GM06990 (cell line): ENCODE measurements at places on chromosomes 6 and 20.

DNA sequence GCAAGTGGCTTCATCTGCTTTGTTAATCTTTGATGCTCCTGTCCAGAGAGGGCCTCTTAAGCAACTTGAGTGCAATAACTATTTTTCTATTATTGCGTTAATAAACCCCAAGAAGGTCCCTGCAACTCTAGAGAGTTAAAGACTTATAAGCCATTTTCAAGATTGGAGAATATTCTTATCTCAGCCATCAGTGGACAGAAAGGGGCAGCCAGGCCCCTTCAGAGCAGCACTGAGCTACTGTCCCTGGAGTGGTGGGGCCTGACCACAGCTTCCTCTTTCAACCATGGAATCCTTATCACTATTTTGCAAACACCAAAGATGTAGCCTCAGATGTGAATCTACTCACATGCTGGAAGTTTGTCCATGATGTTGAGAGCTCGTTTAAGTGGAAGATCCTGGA is 2.8 kb upstream of the MAS1L start:
- DNase-seq = no peak

- no peak for DNase-seq
Measured at GRCh38 chr20:37898233-37899104, 4.5 kb upstream of the VSTM2L start.

DNA sequence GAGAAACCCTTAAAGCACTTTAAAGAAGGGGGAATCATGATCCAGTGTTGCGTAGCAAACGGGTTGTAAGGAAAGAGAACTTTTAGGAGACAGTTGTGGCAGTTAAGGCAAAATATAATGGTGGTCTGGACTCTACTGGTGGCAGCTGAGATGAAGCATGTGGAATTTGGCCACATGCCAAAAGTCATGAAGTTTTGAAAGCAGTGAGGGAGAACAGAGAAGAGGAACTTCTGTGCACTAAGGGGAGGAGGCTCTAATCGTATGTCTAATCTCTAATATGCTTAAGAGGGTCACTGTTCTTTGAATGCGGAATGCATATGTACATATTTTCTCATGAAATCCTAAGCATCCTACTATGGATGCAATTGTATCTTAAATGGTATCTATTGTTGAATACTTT is 91.5 kb downstream of the RIMS1 start:
- DNase-seq = no peak

- DNase-seq = no peak
Measured at GRCh38 chr6:14827354-14827753, 418.5 kb upstream of the JARID2 start.

DNA sequence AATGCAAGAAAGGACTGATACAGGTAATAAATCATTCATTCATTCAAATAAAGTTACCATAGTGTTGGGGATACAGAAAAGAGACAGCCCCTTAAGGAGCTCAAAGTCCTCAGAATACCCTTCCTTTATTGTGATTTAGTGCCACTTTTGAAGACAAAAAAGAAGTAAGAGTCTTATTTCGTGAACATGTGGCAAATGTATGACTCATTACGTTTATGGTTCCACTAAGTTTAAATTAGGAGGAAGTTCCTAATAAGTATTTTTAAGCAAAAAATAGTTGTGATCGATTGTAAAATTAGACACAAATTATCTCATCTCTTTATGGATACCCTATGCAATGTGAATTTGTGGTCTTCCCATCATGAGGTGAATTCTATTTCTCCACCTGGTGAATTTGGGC is 38.5 kb upstream of the GCLC start:
- DNase-seq = no peak

DNA sequence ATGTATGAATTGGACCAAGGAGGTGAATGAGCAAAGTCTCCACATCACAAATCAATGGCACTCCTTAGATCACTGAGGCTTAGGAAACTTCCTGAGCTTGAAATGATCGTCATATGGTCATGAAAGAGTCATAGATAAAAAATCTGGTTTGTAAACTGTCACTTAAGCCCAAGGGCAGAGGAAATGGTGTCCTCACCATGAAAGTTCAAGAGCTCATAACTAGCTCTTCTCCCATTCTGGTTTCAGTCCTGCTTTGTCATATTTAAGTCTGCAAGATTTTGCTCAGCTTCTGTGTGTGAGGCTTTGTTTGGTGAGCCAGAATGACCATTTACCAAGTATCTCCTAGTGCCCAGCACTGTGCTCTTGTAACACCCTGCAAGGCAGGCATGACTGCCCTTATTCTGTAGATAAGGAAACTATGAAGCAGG is 60.5 kb downstream of the GJA10 start:
- DNase-seq = no peak

- DNase-seq = no peak
Measured at GRCh38 chr20:58891718-58892140, 39.2 kb downstream of the GNAS start.

- no peak for DNase-seq
Measured at GRCh38 chr20:63309261-63310071, 16.5 kb downstream of the COL20A1 start.

- DNase-seq = no peak
Measured at GRCh38 chr6:43895656-43896328, 125.8 kb downstream of the VEGFA start.
